ENCODE measurements at places on chromosomes 5 and 9. TPM values are rescaled to one million over a fixed set of nuclear protein-coding genes. Genes with fewer than 3 reads are reported as not detected.

GHR gene
- total RNA-seq: not detected

CCDC183 gene
- not detected for total RNA-seq

GRCh38 chr5:75701856-75702255, 15.4 kb downstream of the POC5 start:
- no peak for DNase-seq

PRELID2 gene
- total RNA-seq: 33.1 TPM

GRCh38 chr9:94222870-94223269, 36.2 kb upstream of the ZNF169 start:
- DNase-seq: no peak

GRCh38 chr9:35563791-35564197, 41.3 kb upstream of the TESK1 start:
- no peak for DNase-seq

DNA sequence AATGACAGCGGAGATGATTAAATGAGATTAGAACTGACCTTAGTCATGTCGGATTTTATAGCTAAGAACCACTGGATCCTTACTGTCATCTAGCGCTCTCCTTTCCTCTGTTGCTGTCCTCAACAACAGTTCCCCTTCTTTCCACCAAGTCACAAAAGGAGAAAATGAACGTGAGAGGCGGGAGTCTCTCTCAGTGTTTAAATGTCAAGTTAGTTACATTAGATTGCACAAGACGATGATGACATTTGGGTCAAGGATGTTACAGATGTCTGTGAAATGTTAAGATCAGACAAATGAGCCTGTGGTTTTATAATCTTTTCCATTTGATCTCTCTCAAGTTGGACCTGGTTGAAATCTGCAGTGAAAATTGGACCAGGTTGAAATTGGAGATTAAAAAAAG, 53.5 kb downstream of the FBXO38 start:
- DNase-seq: no peak

GRCh38 chr5:78727786-78728761, 79.5 kb upstream of the LHFPL2 start:
- DNase-seq: peak; percentile 79

DNA sequence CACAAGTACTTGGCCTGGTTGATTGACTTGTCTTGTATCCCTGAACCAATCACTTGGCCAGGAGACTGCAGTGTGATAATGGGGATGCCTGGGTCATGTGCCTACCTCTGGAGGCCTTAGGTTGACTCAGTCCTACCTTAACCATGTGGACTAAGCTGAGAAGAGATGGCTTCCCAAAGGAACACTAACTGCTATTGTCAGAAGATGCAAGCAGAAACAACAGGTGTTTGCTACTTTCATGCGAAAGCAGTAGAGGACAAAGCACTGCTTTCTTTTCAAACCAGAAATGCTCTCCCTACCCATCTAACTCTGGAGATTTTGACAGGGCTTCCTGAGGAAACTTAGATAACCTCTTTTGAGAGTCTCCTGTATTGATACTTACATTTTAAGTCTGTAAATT, 22.9 kb downstream of the CDK7 start:
- DNase-seq: no peak

MUSK gene
- not detected for total RNA-seq

DNA sequence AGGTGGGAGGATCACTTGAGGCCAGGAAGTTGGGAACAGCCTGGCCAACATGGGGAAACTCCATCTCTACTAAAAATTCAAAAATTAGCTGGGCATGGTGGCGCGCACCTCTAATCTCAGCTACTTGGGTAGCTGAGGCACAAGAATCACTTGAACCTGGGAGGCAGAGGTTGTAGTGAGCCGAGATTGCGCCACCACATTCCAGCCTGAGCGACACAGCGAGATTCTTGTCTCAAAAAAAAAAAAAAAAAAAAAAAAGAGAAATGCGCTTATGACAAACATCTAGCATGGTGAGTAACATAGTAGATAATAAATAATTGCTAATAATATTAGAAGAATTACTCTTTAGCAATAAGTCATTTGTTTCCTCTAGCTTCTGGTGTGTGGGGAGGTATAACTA, 25.9 kb downstream of the RUSC2 start:
- no peak for DNase-seq

DNA sequence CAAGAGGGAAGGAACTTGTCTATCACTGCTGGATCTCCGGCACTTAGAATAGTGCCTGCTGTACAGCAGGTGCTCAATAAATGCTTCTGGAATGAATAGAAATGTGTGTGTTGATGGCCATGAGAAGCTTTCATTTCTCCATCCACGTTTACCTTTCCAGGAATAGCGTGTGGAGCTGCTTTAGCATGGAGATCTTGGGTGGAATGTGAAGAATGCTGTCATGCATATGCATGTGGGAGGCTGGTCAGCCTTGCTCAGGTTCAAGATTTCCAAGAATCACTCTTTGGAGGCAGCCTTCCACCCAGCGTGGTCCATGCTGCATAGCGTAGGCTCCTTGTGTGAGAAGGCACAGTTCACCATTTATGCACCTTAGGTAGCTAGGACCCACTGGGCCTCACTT, 19.2 kb downstream of the COL15A1 start:
- DNase-seq: no peak

DNA sequence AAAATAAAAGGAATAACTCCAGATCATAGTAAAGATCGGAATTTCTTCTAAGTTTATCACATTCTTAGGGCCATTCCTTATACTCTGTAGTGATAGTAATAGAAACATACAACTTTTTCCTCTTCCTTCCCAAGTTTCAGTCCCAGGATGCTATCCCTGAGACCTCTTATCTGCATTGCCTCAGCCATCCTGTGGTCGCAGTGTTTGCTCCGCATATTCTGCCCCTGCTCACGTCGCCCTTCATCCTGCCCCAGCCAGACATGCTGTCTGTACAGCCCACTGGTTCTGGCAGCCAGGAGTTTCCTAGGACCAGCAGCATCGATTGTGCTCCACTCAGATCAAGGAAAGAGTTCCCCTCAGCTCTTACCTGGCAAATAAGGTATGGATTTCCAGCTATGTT, 132.7 kb upstream of the ERCC6L2 start:
- no peak for DNase-seq

ITGA1 gene
- 9.6 TPM for total RNA-seq

WDR31 gene
- total RNA-seq: 4.1 TPM

SHLD3 gene
- total RNA-seq: 0.51 TPM

SELENOP gene
- total RNA-seq: not detected

SHOC1 gene
- not detected for total RNA-seq

PIP5KL1 gene
- 6.2 TPM for total RNA-seq

DNA sequence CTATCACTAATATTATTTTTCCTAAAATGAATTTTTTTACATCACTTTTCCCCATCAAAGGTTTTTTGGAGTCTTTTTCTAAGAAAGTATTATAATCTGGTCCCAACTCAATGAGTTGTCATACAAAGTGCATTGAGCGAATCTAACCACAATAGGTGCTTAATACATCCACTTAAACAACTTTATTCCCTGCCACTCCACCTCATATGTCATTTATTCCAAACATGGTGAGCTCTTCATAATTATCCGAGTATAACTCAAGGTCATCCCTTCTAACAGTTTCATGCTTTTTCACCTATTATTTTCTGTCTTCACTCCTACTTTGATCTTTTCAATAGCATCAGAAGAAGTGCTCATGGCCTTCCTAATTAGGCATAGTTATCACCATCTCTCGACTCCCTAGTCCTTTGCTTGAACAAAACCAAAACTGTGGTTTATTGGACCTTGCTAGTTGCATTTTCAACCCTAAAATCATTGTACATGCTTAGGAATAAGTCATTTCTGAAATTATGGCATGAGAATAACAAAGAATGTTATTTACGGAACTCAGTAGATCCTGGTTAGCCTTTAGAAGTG, 754.7 kb upstream of the CTNND2 start:
- no peak for DNase-seq

MARCOL gene
- not detected for total RNA-seq

GRCh38 chr5:131170540-131171275, at the start of gene LYRM7:
TSS of gene LYRM7 (plus strand) at chr5:131170944. CDS start at chr5:131171021, 77 bp downstream.
- peak; percentile 98 for DNase-seq

GRCh38 chr9:15244001-15244441, 63.0 kb downstream of the TTC39B start:
- DNase-seq: peak; percentile 52

- no peak for DNase-seq
Observed at GRCh38 chr9:15935661-15936305, 382.9 kb downstream of the CCDC171 start.

- peak; percentile 5 for DNase-seq
Observed at GRCh38 chr5:136374638-136375037, 9.3 kb upstream of the TRPC7 start.

IL17B gene
- not detected for total RNA-seq

BHMT2 gene
- 53.9 TPM for total RNA-seq

DNA sequence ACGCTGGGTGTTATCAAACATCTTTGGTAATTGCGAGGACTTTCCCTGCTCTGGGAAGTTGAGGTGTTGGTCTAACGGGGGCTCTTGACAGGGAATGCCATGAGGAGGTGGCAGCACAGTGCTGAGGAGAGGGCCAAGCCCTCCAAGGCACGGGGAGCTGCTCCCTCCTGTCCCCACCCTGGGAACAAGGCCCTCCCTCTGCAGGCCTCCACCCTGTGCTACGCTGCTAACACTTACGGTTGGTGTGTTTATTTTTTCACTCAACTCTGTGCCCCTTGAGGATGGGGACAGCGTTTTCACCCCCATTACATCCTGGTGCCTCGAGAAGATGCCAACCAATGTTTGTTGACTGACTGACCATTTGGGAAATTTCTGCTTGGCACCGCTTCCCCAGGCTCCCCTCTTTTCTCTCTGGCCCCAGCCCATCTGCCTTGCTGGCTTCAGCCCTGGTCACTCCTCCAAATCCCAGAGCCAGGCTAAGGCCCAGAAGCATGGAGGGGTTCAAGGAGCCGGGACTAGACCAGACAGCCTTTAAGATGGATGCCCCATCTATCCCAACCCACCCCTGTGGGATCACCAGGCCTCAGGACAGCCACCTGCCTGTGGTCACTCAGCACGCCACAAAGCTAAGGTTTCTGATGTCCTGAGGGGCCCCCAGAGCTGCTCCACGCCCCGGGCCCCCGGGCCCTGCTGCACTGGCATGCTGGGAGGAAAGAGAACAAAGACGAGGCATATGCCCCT, 125.7 kb downstream of the BARX1 start:
- no peak for DNase-seq

DNA sequence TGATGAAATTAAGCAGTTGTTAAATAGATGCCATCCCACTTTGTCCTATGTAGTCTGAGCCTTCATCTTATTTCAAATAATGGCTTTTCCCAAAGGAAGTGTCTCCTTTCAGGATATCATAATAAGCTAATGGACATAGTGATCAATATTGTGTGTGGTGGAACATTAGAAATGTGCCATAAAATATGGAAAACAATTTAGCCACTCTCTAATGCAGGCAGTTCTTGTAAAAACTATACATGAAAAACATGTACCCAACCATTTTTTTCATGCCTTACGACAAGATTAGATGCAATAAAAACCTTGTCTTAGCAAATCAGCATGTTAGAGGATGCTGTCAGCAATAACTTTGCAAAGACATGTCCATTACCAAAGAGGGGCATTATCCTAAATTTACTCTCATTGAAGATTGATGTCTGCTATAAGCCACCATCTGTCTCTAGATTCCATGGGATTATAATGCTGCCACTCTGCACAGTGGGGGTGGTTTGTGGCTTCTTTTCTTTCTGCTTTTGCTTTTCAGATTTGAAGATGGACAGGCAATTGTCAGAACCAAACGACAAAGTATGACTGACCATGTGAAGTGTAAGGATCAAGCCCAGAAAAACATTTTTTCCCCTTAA, 724.0 kb upstream of the ZNF608 start:
- DNase-seq: no peak

GRCh38 chr9:131732061-131732526, 7.8 kb downstream of the RAPGEF1 start:
- DNase-seq: peak; percentile 67

DNA sequence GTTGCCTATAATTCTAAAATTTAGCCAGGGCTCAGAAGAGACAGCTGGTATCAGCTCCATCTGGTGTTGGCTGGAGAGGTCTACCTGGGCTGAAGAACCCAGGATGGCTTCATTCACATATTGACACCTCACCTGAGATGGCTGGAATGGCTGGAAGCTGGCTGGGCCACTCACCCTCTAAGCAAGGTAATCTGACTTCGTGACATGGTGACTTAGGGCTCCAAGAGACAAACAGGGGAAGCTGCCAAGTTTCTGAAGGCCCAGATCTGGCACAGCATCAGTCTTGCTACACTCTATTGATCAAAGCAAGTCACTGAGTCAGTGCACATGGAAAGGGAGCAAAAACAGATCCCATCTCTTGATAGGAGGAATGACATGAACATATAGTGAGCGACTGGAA, 102.3 kb downstream of the EPB41L4A start:
- no peak for DNase-seq

- DNase-seq: no peak
Observed at GRCh38 chr5:172527559-172527958, 73.2 kb upstream of the SH3PXD2B start.

- no peak for DNase-seq
Observed at GRCh38 chr5:132055808-132056609, 4.4 kb upstream of the IL3 start.

DNA sequence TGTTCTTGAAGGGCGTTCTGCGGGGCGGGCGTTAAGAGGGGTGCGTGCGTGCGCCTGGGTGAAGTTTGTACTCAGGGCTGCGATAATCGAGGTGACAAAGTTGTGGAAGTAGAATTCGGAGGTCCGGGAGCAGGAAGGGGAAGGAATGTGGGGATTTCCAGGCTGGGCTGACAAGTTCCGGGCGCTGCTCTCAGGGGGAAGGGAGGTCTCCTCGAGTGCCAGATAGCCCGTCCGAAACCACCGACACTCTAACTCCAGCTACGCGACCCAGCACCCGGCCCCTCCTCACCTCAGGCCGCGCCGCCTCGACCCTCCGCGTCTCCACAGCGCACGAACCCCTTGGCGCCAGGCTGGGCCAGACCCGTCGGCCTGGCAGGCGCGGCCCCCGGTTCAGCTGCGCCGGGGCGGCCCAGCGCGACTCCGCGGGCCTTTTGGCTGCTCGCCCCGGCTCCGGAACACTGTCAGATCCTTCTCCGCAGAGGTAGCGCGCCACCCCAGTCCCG, at the start of gene IL6ST:
Gene IL6ST (minus strand): TSS at position 469 of the 503 bp plus-strand sequence. CDS start 18,685 bp downstream, outside the sequence.
- DNase-seq: no peak

RORB gene
- under 0.01 TPM for total RNA-seq

- DNase-seq: no peak
Observed at GRCh38 chr9:123645126-123645525, 284.8 kb downstream of the DENND1A start.

AIF1L gene
- 17.7 TPM for total RNA-seq

GRCh38 chr5:99305045-99305580, 376.3 kb upstream of the CHD1 start:
- no peak for DNase-seq

CCL27 gene
- not detected for total RNA-seq

TLN1 gene
- 106 TPM for total RNA-seq

DNA sequence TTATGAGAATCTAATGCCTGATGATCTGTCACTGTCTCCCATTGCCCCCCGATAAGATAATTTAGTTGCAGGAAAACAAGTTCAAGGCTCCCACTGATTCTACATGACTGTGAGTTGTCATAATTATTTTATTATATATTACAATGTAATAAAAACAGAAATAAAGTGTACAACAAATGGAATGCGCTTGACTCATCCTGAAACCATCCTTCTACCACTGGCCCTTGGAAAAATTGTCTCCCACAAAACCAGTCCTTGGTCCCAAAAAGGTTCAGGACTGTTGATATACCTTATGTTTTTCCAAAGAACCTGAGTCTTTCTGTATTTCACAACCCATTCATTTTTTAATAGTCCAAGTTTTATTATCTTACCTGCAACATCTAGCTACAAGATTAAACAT, 403.5 kb downstream of the TAF11L14 start:
- DNase-seq: no peak
